ENCODE measurements at places on chromosomes 11 and 22. TPM values are rescaled to one million over a fixed set of nuclear protein-coding genes. Genes with fewer than 3 reads are reported as not detected.

DNA sequence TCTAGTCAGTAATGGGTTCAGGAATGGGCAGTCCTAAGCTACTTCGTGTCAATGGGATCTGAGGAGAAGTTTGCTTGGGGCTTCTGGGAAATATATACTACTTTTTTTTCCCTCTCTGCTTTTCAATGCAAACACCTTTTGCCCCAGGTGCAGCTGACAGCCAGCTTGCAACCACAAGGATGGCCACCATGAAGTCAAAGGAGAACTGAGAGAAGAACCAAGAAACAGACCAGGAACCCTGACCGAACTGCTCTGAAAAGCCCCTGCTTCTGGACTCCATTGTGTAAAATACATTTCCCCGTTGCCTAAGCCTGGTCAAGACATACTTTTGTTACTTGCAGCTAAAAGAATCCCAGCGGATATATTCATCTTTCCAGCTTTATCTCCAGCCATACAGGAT is 20.1 kb upstream of the CD44 start:
- DNase-seq: no peak

- DNase-seq: no peak
These were observed 63.0 kb downstream of the TMPRSS5 start for GRCh38 chr11:113643006-113643585.

The LIF gene
- total RNA-seq: 8.1 TPM

DNA sequence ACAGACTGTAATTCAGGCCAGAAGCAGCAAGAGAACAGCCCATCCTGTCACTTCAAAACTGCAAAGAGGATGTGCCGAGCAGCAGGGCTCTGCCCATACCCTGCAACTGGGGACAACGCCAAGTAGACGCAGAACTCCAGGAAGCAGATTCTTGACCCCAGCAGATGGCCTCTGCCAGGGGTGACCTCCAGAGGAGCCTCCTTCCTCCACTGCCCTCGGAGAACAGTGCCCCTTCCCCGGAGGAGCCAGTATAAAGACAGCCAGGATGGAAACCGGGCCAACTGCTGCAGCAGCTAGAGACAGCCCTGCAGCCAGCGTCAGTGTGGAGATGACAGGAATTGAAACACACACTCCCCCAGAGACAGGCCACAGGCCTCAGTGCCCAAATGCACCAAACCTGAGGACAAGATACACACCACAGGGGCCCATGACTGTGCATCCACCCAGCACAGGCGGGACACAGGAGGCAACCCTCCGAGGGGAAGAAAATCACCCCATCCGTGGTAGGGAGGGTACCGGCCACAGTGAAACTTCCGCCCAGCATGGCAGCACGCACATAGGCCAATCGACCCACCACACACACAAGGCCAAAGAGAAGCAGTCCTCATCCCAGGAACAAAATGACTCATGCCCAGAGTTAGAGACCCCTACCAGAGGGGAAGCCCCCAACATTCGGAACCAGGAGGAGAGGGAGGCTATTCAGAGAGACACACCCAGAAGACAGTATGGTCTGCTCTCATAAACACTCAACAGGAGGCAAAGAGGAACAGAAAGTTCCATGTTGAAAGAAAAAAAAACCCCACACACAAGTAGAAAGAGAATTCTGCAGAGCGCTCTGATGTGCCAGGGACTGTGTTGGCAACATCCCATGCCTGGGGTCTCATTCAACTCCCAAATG is 5.6 kb downstream of the AHNAK start:
- DNase-seq: no peak

DNA sequence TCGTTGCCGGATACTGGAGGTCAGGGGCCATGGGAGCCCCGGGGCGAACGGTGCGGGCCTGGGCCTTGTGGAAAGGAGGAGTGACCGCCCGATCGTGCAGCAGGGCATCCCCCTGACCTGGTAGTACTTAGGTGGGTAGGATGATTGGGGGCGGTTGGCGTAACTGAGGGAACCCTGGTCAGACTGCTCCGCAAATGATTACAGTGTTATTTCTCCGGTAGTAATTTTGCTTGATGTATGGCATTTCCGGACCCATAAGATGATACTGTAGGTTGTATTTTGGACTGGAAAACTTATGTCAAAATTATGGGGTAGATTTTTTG is 762 bp downstream of the MTMR3 start:
- no peak for DNase-seq

DNA sequence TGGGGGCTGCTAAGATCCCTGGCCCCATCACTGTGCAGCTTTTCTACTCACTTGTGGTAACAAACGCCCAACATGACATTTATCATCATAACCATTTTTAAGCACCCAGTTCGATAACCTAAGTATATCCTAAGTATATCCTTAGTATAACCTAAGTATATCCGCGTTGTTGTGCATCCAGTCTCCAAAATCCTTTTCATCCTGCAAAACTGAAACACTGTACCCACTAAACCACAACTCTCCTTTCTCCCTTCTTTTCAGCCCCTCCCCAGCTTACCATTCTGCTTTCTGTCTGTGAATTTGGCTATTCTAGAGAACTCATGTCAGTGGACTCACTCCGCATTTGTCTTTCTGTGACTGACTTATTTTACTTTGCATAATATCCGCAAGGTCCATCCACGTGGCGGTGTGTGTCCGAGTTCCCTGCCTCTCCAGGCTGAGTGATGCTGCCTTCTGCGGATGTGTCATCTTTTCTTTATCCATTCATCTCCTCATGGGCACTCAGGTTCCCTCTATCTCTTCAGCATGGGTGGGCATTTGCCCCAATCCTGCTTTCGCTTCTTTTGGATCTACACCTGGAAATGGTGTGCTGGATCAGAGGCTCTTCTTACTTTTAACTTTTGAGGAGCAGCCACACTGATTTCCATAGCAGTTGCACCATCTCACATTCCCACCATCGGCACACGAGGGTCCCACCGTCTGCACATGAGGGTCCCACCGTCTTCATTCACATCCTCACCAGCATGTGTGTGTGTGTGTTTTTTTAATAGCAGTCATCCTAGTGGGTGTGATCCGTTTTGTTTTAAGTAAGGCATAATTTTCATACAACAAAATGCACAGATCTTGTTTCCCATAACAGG is 82.4 kb upstream of the CLDN5 start:
- no peak for DNase-seq

- no peak for DNase-seq
These were observed at the start of gene PLET1 for GRCh38 chr11:112260490-112260889. Gene PLET1, minus strand, starts transcription at chr11:112260860. Its CDS starts 271 bp downstream, at chr11:112260589.

DNA sequence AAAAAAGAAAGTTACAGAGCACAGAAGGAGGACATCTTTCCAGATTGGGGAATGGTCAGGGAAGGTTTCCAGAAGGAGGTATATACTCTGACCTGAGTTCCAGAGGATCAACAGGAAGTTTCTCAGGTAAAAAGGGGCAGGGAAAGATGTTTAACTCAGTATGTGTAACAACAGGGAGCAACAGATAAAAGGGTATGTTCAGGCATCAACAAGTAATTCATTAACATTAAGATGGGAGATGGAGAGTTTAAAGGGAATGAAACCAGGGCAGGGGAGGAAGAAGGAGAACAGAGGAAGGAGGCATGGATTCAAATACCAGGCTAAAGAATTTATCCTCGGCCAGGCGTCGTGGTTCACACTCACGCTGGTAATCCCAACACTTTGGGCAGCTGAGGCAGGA is 2.5 kb upstream of the DENND5A start:
- no peak for DNase-seq

The PHOX2A gene
- not detected for total RNA-seq

DNA sequence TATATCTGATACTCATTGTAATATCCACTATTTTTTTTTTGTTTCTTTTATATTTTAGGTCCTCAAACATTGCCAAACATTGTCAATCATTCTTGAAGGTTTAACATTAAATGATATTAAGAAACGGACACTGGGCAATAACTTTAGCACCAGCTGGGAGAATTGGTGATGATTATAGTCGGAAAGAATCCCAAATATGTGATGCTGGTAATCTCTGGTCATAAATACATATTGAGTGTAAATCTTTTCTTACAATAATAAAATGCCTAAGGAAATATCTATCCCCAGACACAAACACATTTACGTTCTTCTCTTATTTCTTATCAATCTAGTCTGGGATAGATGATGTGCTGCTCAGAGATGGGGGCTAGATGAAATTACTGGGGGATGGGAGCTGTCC is 25.2 kb downstream of the OR51E2 start:
- no peak for DNase-seq

GRCh38 chr11:66325263-66325671 is 8.4 kb upstream of the CD248 start:
- no peak for DNase-seq

The OR5B21 gene
- not detected for total RNA-seq

DNA sequence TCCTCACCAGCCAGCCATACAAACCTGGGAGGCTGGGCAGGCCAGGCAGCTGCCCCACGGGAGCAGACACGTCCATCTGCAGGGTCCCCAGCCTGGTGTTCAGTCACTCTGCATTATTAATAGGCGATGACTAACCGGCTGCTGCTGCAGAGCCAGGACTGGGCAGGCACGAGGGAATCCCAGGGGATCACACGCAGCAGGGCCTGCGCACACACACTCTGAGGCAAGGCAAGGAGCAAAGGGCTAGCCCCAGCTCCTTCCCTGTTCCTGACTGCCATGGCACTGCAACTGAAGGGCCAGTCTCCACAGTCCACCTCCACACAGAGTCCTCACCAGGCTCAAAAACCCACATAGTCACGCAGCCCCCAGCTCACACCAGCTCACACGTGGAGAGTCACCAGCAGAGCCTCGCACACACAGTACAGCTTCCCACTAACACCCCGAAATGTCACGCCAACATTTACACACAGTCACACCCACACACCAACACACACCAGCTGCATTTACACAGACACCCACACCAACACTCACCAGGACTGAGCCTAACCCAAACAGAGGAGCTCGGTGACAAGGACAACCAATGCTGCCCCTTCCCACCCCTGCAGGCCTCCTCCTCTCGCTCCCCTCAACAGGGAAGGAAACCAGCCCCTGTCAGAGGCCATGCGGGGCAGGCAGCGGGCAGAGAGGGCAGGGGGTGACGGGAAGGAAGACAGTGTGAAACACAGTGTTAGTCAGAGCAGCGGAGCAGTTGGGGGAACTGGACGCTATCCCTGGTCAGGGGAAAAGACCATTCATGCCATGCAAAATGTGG is 47.3 kb downstream of the NRXN2 start:
- peak; percentile 94 for DNase-seq

The TRPM5 gene
- total RNA-seq: not detected

DNA sequence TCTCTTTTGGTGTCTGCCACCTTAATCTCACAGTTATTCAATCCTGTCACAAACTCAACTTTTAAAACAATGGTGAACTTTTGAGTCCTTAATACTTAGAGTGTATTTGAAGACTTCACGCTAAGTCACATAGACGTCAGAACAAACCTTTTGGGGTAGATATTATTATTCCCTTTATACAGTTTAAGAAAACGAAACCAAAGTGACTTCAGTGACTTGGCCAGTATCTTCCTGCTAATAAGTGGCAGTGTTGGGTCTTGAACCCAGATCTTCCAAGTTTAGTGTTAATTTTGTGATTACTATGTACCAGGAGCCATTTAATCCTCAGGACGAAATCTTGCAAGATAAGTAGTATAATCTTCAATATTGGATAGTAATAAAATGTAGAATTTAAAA is 691 bp downstream of the CEP295 start:
- DNase-seq: no peak

The TRAF6 gene
- total RNA-seq: 16.0 TPM

DNA sequence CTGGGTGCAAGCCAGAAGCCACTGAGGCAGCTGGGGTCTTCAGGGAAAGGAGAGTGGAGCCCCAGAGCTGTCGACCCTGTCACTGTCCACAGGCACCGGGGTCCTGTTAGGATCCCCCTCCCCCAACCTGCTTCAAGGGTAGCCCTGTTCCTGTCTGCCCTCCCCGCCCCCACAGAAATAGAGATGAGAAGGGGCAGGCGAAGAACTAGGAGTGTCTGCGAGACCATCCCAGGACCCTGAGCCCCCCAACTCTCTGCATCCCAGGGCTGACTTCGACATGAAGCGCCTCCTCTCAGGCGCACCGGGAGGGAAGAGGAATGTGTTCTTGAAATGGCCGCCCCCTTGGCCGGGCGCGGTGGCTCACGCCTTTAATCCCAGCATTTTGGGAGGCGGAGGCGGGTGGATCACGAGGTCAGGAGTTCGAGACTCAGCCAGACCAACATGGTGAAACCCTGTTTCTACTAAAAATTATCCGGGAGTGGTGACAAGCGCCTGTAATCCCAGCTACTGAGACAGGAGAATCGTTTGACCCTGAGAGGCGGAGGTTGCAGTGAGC is 607 bp upstream of the ZNF70 start:
- no peak for DNase-seq

The DNAJB13 gene
- not detected for total RNA-seq

DNA sequence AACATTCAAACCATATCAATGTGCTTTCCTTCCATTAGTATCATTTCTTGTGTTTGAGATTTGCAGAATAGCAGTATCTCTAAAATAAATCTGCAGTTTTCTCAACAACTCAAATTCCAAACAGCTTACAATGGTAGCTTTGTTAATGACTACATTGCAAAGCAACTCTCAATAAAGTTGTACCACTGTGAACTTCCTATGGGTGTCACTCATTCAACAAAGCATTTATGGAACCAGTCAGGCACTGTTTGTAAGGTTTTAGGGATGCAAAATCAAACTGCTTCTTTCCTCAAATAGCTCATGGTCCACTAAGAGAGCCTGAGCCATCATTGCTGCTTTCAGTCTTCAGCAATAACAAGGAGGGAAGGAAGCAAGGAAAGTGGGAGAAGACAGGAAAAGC is 91.0 kb downstream of the CCDC83 start:
- DNase-seq: no peak

GRCh38 chr11:120137611-120138521 is at the start of gene TRIM29:
Gene TRIM29, minus strand, starts transcription at chr11:120138113. Its CDS starts 82 bp downstream, at chr11:120138031.
- DNase-seq: peak; percentile 75

- DNase-seq: no peak
These were observed 86.4 kb downstream of the CELSR1 start for GRCh38 chr22:46450931-46451561.

GRCh38 chr11:134363161-134363560 is 31.4 kb downstream of the GLB1L2 start:
- peak; percentile 58 for DNase-seq

The NAALADL1 gene
- 18.6 TPM for total RNA-seq

- no peak for DNase-seq
These were observed 27.4 kb upstream of the CBX7 start for GRCh38 chr22:39179841-39180335.

GRCh38 chr11:9459667-9460321 is 1.0 kb upstream of the ZNF143 start:
- peak; percentile 88 for DNase-seq

The ENTHD1 gene
- not detected for total RNA-seq

DNA sequence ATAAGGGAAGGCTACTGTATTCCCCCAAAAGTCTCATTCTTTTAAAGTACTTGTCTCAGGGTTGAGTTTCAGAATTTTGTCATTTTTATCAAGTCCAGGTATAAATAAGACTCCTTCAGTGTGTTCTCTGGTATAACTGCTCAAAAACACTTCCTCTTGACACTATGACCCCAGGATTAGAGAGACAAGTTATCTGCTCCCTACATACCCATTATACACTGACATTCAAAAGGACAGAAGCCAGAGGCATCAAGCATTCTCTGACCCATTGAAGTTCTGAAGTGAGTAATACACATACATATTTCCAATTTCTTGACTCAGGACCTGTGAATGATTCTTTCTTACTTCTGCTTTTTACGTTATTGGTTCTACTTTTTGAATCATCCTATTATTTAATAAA is 447.8 kb upstream of the CNTN5 start:
- no peak for DNase-seq

- no peak for DNase-seq
These were observed 13.1 kb downstream of the USH1C start for GRCh38 chr11:17531071-17531600.

All from posterior vena cava (tissue), 2 donors.